Glutamatergic neuron (in vitro differentiated cells): ENCODE measurements at places on chromosomes 2 and 18. TPM values are rescaled to one million over a fixed set of nuclear protein-coding genes. Genes with fewer than 3 reads are reported as not detected.

DNA sequence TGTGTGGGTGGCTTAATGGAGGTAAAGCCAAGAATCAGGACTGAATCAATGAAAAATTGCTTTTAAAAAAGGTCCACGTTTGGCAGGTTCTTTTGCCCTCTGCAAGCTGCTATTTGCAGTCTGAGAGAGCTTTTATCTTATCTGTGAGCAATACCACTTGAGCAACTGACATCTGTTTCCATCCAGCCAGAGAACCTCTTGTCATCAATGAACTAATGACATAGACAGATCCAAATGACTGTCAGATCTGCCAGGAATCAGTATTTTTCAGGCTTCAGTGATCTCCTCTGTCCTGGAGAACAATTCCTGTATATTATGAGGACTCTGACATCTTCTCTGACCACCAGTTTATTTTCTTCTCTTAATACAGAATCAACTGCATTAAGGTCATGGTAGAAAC lies 608.1 kb downstream of the LRP1B start:
- no peaks in the 10 kb centered on the region for H3K27me3 ChIP-seq
- no peak for DNase-seq
- no peaks in the 10 kb centered on the region for H3K36me3 ChIP-seq
- H3K4me1 ChIP-seq, result peaks cover 16% of the 10 kb centered on the region
- H3K27ac ChIP-seq, result peak overlapping the region; percentile 65

DNA sequence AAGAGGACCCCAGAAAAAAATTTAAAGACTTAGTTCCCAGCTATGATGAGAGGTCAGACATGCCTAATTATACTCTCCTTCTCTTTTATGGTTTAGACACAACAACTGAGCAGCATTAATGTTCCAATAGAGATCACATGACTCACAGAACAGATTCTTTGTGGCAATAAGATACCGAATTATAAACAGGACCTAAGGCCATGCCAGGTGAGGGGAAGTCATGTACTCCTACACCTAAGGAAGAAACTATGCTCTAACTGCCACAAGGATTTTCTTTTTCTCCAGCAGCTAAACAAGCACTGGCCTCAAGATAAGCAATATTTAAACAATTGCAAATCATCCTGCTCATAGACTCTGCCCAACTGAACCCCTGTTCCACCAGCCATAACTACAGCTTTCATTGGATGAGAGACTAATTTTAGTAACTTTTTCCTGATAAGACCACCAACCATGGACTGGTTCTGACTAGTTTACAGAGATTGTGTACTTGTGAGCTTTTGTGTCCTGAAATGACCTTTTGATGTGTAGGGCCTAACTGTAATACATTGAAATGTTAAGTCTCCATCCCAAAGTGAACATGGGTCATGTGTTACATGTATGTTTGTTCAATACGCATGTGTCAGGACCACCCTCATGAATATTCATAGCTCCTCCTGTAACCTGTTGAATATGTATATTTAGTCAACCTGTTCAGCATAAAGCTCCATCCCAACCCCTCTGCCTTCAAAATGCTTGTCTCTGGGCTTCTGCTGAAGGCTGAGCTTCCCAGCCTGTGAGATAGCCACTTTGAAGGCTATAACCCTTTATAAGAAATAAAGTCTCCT lies 21.6 kb upstream of the NFE2L2 start:
- H3K27ac ChIP-seq, result no peak overlapping the region
- no peaks in the 10 kb centered on the region for H3K27me3 ChIP-seq
- no peak overlapping the region for H3K4me3 ChIP-seq
- peaks cover 17% of the 10 kb centered on the region for H3K4me1 ChIP-seq
- DNase-seq, result no peak
- no peaks in the 10 kb centered on the region for H3K36me3 ChIP-seq

DNA sequence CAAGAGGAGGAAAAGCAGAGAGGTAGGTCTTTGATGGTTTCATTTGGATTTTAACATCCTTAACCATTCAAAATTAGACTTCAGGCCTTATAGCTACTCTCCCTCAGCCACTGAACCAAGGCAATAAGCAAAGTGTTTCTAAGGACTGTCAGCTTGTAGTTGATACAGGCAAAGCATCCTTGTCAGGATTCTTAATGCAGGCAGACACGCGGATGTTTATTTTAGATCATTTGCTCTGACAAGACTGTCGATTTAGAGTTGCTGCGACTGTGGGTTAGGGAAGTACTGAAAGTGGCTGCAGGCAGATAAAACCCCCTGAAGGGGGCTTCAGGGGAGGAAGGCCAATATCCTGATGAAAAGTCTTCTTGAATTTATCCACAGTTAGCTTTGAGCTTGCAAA lies 46.6 kb downstream of the CDH20 start:
- H3K4me1 ChIP-seq, result no peaks in the 10 kb centered on the region
- H3K27ac ChIP-seq, result no peak overlapping the region
- no peaks in the 10 kb centered on the region for H3K27me3 ChIP-seq
- no peaks in the 10 kb centered on the region for H3K36me3 ChIP-seq
- no peak for DNase-seq

- no peak overlapping the region for H3K27ac ChIP-seq
- peaks cover 5% of the 10 kb centered on the region for H3K36me3 ChIP-seq
- no peaks in the 10 kb centered on the region for H3K4me1 ChIP-seq
- no peaks in the 10 kb centered on the region for H3K27me3 ChIP-seq
- H3K4me3 ChIP-seq, result no peak overlapping the region
Measured at GRCh38 chr2:31778153-31778552, 197.4 kb upstream of the SRD5A2 start.

DNA sequence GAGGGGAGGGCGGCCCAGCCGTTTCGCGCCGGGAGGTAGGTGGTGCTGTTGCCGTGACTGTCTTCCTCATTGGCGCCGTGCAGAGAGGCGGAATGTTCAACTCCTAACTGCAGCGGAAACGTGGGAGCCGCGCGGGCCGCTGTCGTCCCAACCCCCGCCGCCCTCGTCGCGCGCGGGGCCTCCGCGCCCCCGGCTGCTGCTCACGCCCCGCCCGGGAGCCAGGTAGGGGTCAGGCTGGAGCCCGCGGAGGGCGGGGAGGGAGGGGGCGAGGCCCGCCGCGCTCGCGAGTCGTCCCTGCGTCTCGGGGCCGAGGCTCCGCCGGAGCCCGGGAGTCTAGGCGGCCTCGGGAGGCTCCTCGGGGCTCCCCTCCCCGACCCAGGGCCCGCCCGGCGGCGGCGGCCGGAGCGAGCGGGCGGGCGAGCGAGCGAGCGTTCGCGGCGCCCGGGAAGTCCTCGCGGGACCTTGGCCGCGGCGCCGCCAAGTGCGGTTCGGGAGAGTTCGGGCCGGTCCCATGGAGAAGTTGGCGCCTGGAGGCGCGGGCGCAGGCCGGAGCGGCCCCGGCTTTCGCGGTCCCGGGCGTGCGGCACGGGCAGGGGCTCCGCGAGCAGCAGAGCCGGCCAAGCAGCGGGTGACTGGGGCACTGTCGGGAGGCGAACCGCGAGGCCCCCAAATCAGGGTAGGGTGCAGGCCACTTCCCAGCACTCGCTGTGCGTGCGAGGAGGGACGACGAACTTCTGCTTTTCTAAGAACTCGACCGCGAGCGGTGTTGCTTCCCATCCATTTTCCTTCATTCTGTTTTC lies at the start of gene MAP3K20:
Gene MAP3K20 (plus strand): TSS at position 66 of the 800 bp plus-strand sequence. CDS start 15,186 bp downstream, outside the sequence.
- no peaks in the 10 kb centered on the region for H3K36me3 ChIP-seq
- no peaks in the 10 kb centered on the region for H3K4me1 ChIP-seq
- peak within 1 kb of the TSS; percentile 88 for H3K4me3 ChIP-seq
- H3K27ac ChIP-seq, result no peak within 1 kb of the TSS

DNA sequence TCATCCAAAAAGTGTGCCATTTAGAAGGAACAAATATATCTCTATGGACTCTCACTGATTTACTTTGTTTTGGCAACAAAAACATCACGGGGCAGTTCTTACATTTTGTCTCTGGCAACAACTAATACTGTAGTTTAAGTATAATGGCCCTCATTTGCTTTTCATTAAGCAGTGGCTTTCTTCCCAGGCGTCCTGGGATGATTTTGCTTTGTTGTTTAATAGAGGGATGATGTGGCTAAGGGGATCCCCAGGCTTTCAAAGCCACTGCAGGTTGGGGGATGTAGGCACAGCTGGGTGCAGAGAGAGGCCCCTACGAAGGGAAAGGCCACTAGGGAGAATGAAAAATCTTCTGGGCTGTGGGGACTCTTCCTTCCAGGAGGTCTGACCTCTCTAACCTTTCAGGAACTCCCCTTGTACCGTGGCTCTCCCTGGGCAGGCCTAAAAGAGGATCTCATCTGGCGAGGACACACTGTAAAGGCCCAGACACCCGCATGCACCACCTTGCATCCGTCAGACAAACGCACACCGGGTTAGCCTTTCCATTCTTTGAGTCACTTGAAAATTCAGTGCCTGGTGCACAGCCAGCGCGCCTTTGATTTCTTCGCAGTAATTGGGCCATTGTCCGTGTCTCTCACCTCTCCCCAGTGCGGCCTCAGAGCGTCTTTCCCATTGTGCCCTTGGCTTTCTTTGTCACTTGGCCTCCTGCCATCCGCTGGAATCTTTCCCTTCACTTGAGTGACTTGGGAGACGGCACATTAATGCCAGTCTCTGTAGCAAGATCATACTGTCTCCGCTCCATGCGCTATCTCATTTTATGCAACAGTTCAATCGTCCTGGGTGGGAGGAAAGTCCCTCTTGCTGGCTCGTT lies 40.3 kb upstream of the AFF3 start:
- H3K36me3 ChIP-seq, result peaks cover 4% of the 10 kb centered on the region
- no peak for DNase-seq
- H3K4me1 ChIP-seq, result peaks cover 14% of the 10 kb centered on the region
- H3K4me3 ChIP-seq, result no peak overlapping the region

DNA sequence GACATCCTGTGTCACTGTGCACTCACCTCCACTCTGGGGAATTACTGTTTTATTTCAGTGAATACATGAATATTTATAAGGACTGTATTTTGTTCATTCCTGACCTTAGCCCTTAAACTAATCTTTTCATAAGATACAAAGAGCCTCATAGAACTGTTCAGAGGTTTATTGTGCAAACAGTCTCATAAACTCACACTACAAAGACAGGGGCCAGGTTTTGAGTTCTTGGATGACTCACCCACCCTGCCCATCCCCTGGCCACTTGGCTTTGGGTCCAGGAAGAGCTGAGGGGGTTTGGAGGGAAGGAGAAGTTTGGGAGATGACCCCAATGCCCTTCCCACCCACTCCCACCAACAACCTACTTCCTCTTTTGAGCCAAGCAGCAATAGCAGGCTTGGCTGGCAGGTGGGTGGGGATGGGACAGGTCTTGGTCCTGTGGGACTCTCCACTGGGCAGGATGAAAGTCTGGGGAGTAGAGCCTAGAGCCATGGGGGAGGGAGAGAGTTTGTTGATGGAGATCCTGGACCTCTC lies 43.1 kb upstream of the IL1R2 start:
- H3K27ac ChIP-seq, result no peak overlapping the region
- no peak overlapping the region for H3K4me3 ChIP-seq
- H3K27me3 ChIP-seq, result peaks cover 1% of the 10 kb centered on the region
- no peaks in the 10 kb centered on the region for H3K4me1 ChIP-seq
- no peak for DNase-seq

- no peak for DNase-seq
- no peak overlapping the region for H3K27ac ChIP-seq
- H3K36me3 ChIP-seq, result no peaks in the 10 kb centered on the region
Measured at GRCh38 chr2:145157036-145157675, 637.2 kb upstream of the ZEB2 start.

- peaks cover 10% of the 10 kb centered on the region for H3K4me1 ChIP-seq
- H3K36me3 ChIP-seq, result no peaks in the 10 kb centered on the region
- peaks cover 4% of the 10 kb centered on the region for H3K27me3 ChIP-seq
- no peak overlapping the region for H3K4me3 ChIP-seq
- no peak for DNase-seq
- no peak overlapping the region for H3K27ac ChIP-seq
Measured at GRCh38 chr2:46656640-46657039, 177.3 kb downstream of the TMEM247 start.

GRCh38 chr2:238848976-238849853 lies 1.3 kb downstream of the TWIST2 start:
- no peak overlapping the region for H3K27ac ChIP-seq
- peaks cover 15% of the 10 kb centered on the region for H3K27me3 ChIP-seq
- DNase-seq, result peak; percentile 57
- H3K4me1 ChIP-seq, result peaks cover 2% of the 10 kb centered on the region
- H3K36me3 ChIP-seq, result no peaks in the 10 kb centered on the region

- no peak overlapping the region for H3K27ac ChIP-seq
- no peaks in the 10 kb centered on the region for H3K27me3 ChIP-seq
- no peaks in the 10 kb centered on the region for H3K36me3 ChIP-seq
- no peaks in the 10 kb centered on the region for H3K4me1 ChIP-seq
- no peak for DNase-seq
Measured at GRCh38 chr2:41313082-41313481, 734.7 kb upstream of the PKDCC start.

GRCh38 chr18:50011813-50012435 lies 183.0 kb downstream of the MYO5B start:
- no peaks in the 10 kb centered on the region for H3K36me3 ChIP-seq
- H3K4me3 ChIP-seq, result no peak overlapping the region
- H3K27ac ChIP-seq, result no peak overlapping the region
- peaks cover 21% of the 10 kb centered on the region for H3K4me1 ChIP-seq
- no peak for DNase-seq

- peaks cover 5% of the 10 kb centered on the region for H3K36me3 ChIP-seq
- H3K4me3 ChIP-seq, result no peak overlapping the region
- peaks cover 2% of the 10 kb centered on the region for H3K27me3 ChIP-seq
- no peak overlapping the region for H3K27ac ChIP-seq
- no peaks in the 10 kb centered on the region for H3K4me1 ChIP-seq
- DNase-seq, result no peak
Measured at GRCh38 chr2:11104794-11105660, 50.2 kb upstream of the SLC66A3 start.

DNA sequence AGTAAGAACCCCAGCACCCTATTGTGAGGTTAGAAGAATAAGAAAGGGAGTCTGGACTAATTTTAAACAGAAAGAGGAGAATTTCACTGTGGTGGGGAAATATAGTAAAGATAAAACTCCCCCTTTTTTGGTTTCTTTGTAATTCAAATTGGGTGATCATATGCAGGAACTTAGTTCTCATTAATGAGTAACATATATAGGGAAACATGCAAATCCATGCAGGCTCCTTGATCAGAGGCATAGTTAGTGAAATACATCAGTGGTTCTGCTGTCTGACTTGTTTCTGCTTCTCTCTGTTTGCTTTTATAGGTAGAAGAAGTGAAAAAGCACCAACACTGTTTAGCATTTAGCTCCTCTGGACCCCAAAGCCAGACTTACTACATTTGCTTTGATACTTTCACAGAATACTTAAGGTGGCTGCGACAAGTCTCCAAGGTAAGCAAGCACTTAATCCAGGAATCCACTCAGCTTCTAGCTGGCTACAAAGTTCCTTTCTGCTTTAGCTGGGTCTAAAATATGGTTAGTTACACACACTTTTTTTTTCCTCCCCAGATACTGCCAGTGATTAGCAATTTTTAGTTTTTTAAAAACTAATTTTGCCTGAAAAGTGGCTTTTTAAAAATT lies 123.2 kb downstream of the PHLPP1 start:
- H3K27me3 ChIP-seq, result no peaks in the 10 kb centered on the region
- no peak overlapping the region for H3K4me3 ChIP-seq
- no peak overlapping the region for H3K27ac ChIP-seq
- peaks cover 3% of the 10 kb centered on the region for H3K4me1 ChIP-seq

GRCh38 chr2:16103614-16104314 lies 163.4 kb downstream of the MYCN start:
- H3K36me3 ChIP-seq, result no peaks in the 10 kb centered on the region
- DNase-seq, result no peak
- no peak overlapping the region for H3K4me3 ChIP-seq

Gene CPS1
- 31.1 TPM for total RNA-seq

Gene IL37
- not detected for total RNA-seq

Gene CEP76
- total RNA-seq, result 19.2 TPM

Gene SPHKAP
- total RNA-seq, result 0.71 TPM

Gene B3GNT7
- 0.27 TPM for total RNA-seq

Gene CNGA3
- total RNA-seq, result 7.6 TPM

Gene MAP3K19
- not detected for total RNA-seq

Gene THUMPD2
- total RNA-seq, result 6.0 TPM
